ENCODE measurements at places on chromosomes 12 and 14.

DNA sequence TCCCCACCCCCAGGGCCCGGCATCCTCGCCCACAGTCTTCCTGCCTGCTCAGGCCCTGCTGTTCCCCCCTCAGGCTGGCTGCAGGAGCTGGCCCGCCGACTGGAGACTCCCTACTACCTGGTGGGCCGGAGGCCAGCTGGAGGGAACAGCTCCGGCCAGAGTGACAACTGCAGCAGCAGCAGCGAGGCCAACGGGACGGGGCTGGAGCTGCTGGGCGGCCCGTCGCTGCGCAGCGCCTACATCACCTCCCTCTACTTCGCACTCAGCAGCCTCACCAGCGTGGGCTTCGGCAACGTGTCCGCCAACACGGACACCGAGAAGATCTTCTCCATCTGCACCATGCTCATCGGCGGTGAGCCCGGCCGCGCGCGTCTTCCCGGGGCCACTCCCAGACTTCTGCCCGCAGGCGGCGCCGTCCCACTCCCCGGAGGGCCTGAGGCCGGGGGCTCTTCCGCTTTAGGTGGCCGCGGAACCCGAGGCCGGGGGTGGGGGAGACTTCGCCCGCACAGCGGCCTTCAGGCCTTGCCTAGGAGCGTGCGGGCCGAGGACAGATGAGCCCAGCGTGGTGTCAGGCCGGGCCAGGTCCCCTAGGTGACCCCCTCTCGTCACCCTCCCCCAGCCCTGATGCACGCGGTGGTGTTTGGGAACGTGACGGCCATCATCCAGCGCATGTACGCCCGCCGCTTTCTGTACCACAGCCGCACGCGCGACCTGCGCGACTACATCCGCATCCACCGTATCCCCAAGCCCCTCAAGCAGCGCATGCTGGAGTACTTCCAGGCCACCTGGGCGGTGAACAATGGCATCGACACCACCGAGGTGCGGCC is 10.2 kb downstream of the KCNH3 start:
- no peak for DNase-seq

DNA sequence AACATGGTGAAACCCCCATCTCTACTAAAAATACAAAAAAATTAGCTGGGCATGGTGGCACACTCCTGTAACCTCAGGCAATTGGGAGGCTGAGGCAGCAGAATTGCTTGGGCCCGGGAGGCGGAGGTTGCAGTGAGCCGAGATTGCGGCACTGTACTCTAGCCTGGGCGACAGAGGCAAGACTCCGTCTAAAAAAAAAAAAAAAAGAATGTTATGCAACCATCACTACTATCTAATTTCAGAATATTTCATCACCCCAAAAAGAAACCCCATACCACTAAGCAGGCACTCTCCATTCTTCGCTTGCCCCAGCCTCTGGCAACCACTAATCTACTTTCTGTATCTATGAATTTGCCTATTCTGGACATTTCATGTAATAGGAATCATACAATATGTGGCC is 68.8 kb upstream of the AMN start:
- DNase-seq: no peak

- no peak for DNase-seq
Observed at GRCh38 chr12:116306506-116306905, 29.0 kb upstream of the MED13L start.

GRCh38 chr12:28759333-28759732 is 389.7 kb upstream of the FAR2 start:
- DNase-seq: no peak

GRCh38 chr12:130301559-130301958 is 36.1 kb upstream of the PIWIL1 start:
- DNase-seq: no peak

- no peak for DNase-seq
Observed at GRCh38 chr14:56002876-56003625, 115.2 kb upstream of the PELI2 start.

- no peak for DNase-seq
Observed at GRCh38 chr12:98127336-98127679, 388.1 kb upstream of the TMPO start.

- DNase-seq: peak; percentile 87
Observed at GRCh38 chr12:57430112-57430930, 522 bp downstream of the R3HDM2 start.

DNA sequence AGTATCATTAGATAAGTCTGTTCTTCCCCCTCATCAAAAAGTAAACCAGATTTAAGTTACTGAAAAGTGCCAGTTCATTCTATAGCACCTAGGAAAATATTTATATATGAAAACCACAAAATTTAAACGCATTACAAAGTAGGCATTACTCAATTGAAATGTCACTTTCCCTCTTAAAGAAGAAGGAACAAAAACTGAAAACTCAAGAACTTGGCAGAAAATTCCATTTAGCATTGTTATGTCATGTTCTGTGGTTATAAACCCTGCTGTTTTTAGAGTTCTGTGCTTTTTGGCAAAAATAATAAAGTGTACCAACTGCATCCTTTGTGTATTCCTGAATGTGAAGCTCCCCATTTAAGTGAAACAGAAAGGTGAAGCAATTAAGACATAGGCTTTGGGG is 3.6 kb downstream of the FGD4 start:
- no peak for DNase-seq

DNA sequence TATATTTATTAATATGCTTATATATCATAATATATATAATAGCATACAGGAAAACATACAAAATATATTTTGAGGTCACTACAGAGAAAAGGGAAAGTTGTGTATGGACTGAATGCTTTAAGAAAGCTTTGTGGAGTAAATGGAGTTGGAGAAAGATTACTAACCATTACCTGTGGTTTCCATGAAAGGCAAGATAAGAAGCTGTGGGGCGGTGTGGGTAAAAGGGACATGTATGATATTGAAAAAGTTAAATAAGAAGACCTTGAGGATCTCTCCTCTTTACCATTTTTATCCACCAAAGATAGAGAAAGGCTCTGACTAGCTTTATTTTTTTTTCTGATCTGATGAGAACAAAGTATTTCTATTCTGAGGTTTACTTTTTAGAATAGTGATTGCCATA is 404.4 kb downstream of the TRHDE start:
- DNase-seq: no peak

DNA sequence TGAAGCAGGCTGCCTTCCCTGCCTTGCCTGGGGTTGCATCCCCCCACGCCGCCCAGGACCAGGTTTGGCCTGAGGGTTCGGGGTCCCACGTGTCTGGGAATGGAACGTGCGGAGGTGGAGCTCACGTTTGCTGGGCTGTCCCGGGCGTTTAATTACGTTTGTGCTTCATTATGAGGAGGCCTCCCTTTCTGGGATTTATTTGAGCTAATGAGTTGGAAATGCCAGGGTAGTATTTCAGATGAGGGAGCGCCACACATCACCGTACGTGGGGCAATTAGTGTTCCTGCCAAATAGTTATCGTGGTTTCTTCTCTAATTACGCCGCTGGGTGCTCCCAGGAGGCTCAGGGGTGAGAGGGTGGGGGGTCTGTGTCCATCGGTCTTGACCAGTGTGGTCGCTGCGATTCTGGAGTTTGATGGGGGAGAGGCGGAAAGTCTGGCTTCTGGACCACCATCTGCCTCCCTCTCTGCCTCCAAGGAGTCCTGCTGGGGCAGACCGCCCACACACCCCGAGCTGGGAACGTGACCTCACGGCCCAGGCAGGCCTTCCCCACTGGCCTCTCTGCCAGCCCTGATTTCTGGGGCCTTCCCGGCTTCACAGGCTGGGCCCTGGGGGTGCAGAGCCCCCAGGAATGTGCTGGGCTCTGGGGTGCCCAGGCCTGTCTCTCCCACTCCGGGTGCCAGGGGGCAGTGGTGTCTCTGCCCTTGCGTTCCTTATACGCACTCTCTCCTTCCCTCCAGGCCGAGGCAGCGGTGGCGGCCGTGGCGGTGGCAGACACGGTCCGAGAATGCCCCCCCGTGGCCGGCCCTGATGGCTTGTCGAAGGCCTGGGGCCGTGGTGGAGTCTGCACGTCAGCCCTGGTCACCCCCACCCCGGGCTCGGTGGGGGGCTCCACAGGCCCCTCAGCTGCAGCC is 18.9 kb downstream of the KIF26A start:
- DNase-seq: no peak

- no peak for DNase-seq
Observed at GRCh38 chr12:119505001-119505400, 88.6 kb upstream of the TMEM233 start.

- DNase-seq: no peak
Observed at GRCh38 chr12:75971253-75971652, 60.3 kb downstream of the PHLDA1 start.

DNA sequence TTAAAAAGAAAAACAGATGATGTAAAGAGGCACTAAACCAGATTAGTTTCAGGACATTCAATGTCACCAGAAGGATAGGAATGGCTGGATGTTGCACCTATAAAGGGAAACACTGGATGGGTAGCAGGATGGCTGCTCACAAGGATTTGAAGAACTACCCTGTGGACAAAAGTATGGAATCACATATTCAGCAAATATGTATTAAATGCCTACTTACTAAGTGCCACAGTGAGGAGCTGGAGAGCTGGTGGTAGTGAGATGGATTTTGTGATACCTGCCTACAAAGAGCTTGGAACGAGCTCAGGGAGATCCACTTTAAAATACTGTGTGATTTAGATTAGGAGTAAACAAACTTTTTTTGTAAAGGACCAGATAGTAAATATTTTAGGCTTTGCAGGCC is 316.2 kb downstream of the PAWR start:
- DNase-seq: no peak

DNA sequence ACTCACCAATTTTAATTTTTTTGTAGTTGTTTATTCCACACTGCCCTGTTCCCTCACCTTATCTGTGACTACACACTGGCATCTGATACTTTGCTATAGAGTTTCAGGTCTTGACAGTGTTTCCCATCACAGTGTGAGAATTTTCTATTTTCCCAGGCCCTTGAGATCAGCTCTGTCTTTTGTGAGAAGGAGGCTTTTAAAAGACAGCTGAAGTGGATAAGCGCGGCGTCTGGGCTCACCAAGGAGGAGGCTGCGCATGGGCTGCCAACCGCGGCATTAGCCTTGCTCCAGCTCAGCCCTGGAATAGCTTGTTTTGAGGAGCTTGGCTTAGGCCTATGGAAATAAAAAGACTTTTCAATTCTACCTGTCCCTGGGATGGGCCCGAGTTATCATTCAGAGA is 181.3 kb downstream of the RMST start:
- DNase-seq: no peak

- DNase-seq: no peak
Observed at GRCh38 chr14:95536036-95536593, 1.3 kb downstream of the GLRX5 start.

- DNase-seq: no peak
Observed at GRCh38 chr12:1328391-1328790, 266.0 kb downstream of the FBXL14 start.

GRCh38 chr12:27105746-27106536 is 23.6 kb upstream of the C12orf71 start:
- DNase-seq: no peak

GRCh38 chr12:131610891-131611290 is 100.0 kb upstream of the SFSWAP start:
- no peak for DNase-seq

DNA sequence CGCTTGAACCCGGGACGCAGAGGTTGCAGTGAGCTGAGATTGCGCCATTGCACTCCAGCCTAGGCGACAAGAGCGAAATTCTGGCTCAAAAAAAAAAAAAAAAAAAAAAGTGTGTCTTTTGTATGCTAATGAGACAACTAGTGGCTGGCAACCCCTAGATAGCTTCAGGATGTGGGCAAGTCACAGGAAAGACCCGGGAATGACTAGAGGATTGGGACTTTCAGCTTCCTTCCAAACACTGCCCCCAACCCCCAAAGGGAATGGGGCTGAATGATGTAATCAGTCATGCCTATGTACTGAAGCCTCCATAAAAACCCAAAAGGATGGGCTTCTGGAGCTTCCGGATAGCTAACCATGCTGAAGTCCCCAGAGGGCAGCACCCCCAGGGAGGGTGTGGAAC is 28.6 kb downstream of the USP44 start:
- DNase-seq: no peak

GRCh38 chr14:104715416-104715815 is 8.6 kb upstream of the ADSS1 start:
- no peak for DNase-seq

GRCh38 chr14:69519204-69520100 is 34.9 kb downstream of the PLEKHD1 start:
- DNase-seq: no peak

DNA sequence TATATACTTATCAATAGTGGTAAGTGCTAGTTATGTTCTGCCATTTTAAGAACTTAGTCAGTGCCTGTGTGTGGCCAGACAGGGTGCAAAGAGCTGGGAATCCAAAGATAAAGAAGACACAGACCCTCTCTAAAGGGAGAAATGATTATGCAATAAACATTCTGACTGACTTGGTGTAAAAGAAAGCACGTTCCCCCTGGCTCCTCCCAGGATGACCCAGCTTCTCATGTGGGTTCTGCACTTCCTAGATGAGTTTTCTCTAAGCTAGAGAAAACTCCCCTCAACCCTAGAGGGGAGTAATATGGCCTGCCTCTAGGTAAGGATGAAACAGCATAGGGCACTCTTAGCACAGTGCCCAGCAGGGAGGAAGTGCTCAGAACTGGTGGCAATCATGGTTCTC is 231.2 kb downstream of the VRK1 start:
- no peak for DNase-seq

GRCh38 chr12:119183942-119184695 is 5.4 kb downstream of the HSPB8 start:
- DNase-seq: no peak

GRCh38 chr12:41224066-41224465 is 35.9 kb downstream of the PDZRN4 start:
- DNase-seq: no peak

DNA sequence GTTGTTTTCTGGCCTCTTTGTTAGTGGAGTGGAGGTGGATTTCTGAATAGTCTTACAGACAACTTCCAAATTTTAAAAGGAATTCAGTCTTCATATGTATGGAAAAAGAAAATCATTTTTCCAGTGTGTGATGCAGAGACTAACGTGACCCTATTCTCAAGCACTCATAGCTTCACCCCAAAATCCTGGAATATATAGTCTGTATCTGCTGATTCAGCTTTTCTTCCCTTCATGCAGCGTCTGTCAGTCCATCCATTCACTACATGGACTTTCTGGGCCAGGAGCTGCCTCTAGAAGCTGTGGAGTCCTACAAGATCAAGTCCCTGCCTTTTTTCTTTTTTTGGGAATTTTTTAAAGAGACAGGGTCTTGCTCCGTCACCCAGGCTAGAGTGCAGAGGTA is 23.8 kb downstream of the KLC1 start:
- DNase-seq: no peak

GRCh38 chr12:91401190-91401589 is 218.6 kb upstream of the DCN start:
- no peak for DNase-seq

GRCh38 chr14:50874757-50875156 is 2.9 kb downstream of the ABHD12B start:
- DNase-seq: no peak

- DNase-seq: no peak
Observed at GRCh38 chr12:90058704-90059103, 350.1 kb upstream of the ATP2B1 start.

- DNase-seq: no peak
Observed at GRCh38 chr12:108826807-108827721, 30.3 kb downstream of the SSH1 start.

GRCh38 chr14:102516531-102517391 is 7.2 kb upstream of the ANKRD9 start:
- DNase-seq: peak; percentile 84
